ENCODE measurements at places on chromosomes 1 and 21.

DNA sequence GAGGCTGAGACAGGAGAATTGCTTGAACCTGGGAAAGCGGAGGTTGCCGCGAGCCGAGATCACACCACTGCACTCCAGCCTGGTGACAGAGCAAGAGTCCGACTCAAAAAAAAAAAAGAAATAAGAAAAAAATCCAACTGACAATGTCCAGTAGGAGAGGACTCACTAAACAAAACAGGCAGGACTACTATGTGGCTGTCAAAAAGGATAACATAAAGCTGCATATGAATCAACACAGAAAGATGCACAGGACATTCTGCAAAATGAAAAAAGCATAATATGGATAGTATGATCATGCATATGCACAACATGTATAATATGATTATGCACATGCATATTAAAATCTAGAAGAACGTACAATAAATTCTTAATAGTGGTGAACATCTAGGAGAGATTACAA, 80.7 kb downstream of the JAK1 start:
- no peak for DNase-seq

DNA sequence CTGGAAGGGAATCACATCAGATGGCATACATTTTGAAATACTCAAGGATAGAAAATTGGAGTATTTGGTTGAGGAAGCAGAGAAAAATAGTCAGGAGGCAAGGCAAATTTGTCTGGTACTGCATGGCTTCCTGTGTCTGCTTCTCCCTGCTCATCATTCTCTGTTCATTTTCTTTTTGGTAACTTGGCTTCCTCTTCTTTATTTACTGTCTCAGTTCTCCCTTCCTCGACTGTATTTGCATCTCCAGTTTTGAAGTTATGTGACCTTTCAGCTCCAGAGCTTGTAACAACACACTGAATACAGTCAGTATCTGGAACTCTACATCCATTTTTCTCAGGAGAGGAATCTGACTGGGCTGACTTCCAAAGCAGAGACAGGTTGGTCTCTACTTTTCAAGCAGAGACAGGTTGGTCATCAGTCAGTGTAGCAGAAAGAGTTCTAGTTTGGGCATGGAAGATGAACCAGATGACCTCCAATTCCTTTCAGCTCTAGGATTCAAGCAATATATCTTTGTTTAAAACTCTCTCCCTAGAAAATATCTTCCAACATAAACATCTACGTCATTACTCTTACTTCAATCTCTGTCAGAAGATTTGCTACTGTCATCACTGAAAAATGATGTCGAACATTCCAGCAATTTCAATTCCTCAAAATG, 571.2 kb downstream of the ADGRL2 start:
- no peak for DNase-seq

DNA sequence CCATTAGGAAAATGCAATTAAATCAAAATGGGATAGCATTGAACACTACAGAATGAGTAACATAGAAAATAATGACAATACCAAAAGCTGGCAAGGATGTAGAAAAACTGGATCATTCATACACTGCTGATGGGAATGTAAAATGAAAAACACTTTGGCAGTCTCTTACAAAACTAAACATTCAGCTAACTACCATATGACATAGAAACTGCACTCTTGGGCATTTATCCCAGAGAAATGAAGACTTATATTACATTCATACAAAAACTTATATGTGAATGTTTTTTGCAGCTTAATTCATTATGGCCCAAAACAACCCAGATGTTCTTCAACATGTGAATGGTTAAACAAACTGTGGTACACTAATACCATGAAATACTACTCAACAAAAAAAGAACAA, 66.4 kb downstream of the ANKRD13C start:
- no peak for DNase-seq

DNA sequence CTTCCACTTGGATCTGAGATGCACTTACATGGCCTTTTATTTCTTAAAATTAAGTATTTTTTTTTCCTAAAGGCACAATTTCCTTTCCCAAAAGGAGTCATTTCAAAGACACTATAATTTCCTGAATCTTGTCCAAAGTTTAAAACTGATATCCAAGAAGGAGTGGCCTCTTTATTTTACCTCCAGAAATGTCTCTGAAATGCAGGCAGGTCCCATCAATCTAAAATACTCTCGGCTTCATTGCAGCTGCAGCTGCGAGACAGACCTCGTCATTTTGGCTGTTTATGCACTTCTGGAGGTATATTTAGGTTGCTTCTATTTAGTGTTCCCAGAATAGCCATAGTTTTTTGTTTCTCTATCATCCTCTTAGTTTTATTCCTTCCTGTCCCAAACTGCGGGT, 172.7 kb upstream of the COA6 start:
- DNase-seq: no peak

GRCh38 chr21:33080776-33081175, 10.8 kb downstream of the OLIG1 start:
- no peak for DNase-seq

- DNase-seq: no peak
Observed at GRCh38 chr1:229709500-229710013, 83.5 kb downstream of the URB2 start.

GRCh38 chr1:166090244-166090643, 76.6 kb downstream of the FAM78B start:
- DNase-seq: no peak

- no peak for DNase-seq
Observed at GRCh38 chr21:32603131-32603530, 9.0 kb downstream of the CFAP298 start.

GRCh38 chr1:178311164-178311563, 185.6 kb downstream of the CLEC20A start:
- DNase-seq: no peak

DNA sequence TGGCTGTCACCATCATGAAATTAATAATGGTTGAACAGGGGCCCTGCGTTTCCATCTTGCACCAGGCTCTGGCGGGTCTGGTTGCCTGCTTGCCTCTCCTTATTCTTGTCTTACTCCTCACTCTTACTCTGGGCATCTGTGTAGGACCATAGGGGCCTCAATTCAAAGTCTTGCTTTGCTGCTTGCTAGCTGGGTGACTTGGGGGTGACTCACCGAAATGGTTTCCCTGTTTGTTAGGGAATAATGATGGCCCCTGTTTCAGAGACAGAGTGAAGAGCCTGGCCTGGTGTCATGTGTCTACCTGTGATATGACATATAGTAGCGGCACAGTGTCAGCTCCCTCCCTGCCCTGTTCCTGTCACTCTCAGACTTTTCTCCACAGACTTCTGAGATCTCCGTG, 24.6 kb downstream of the KCNC4 start:
- no peak for DNase-seq

DNA sequence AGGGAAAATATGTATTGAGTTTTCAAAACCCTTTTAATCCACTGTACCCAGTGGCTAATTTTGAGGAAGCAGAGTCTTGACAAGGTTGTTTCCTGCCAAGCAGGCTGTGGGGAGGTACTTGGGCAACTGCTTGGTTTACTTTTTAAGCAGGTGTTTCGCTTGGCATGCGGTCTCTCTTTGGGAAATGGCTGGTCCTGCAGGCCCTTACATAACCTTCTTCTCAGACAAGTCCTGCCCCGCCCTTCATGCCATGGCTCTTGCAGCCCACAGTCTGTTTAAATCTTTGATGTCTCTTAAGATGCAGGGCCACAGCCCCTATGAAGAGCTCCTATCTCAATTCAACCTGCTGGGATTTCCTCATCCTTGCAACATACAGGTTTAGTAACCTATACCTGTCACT, 36.0 kb upstream of the ABCD3 start:
- no peak for DNase-seq

DNA sequence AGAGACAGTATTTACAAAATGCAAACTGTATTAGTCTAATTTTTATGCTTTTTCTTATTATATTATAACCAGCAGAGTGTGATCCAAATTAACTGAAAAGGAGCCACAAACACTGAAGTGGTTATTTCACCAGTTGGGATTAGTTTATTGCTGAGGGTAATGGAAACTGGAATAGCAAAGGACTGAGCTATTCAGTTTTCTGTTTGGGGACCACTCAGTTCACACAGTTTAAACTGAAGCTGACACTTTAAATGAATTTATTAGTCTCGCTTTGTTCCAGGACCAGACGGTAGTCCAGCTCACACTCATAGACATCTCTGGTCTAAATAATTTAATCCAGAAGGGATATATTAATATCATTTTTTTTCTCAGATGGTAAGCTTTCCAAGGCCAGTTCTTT, 410.7 kb downstream of the LTN1 start:
- DNase-seq: no peak

DNA sequence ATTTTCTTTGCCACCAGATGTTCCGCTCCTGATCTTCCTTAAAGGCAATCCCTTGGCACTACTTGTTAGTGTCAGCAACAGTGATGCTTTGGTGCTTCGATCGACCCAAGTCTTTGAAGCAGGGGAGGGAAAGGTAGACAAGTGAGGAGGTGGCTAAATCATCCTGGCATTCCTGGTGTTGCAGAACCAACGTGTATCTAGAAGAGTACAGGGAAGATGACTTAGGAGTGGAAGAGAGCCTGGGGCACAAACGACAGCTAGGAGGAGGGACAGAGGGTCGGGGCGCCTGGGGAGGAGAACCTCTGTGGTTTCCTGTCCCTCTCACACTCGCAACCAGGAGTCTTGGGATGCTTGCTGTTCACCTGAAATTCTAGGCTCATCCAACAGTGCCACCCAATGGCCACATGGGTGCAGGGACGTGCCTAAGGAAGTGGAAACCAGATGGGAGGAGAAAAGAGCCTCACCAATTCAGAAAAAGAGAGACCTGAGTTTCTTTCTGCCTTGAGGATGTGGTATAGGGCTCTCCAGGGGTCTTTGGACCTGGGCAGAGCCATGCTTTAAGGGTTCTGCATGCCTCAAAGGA, 9.5 kb upstream of the KCNA2 start:
- DNase-seq: peak; percentile 82

DNA sequence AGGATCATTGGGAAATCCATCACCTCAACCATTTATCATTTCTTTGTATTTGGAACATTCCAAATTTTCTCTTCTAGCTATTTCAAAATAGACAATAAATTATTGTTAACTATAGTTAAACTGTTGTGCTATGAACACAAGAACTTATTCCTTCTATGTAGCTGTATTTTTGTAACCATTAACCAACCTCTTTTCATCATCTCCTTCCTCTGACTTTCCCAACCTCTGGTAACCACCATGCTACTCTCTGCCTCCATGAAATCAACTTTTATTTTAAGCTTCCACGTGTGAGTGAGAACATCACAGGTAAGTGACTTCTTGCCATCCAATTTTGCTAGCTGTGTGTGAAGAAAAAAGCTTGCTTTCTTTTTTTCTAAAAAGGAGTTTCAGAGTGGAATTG, 418 bp downstream of the IFI44L start:
- DNase-seq: no peak

GRCh38 chr21:44792702-44793591, 8.7 kb downstream of the UBE2G2 start:
- DNase-seq: peak; percentile 53

GRCh38 chr1:32337855-32338636, 2.0 kb upstream of the MARCKSL1 start:
- no peak for DNase-seq

- DNase-seq: no peak
Observed at GRCh38 chr1:236870721-236871120, 75.6 kb downstream of the MTR start.

GRCh38 chr1:184365699-184366098, 21.1 kb upstream of the C1orf21 start:
- no peak for DNase-seq

DNA sequence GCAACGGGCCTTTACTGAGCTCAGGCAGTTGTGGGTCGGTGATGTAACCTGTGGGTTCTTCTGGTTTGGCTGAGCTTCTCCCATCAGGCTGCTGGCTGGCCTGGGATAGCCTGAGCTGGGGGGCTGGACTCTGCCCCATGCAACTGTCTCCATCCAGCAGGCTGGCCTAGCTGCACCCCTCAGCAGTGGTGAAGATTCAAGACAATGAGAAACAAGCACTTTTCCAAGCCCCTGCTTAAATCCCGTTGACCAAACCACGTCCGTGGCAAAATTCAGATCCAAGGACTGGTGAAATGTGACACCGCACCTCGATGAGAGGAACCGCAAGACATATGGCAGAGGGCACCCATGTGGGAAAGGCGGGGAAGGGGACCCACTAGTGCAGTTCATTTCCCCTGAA, 25.6 kb downstream of the PRSS38 start:
- no peak for DNase-seq

DNA sequence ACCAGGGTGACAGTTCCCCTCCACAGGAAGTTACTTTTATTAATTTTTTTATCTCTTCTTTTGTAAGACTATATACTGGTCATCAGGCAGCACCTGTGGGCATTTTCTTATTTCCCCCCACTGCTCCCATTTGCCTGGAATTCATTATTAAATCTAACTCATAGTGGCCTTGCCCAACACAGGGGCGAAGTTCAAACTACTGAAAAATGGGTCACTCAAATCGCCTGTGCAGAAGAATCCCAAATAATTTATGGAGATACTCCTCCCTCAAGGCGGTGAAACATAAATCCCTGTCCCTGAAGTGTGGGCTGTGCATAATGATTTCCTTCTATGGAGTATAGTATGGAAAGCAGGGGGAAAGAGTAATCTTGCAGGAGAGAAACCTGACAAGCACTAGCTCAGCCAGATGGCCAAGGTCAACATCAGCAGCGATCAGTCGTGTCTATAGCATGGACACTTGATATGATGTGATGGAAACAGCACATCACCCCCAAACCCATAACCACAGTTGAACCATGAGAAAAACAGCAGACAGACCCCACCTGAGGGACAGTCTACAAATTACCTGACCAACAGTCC, 7.9 kb downstream of the CAMK2N1 start:
- DNase-seq: no peak

GRCh38 chr1:161304927-161305866, 4.6 kb downstream of the MPZ start:
- DNase-seq: no peak

GRCh38 chr1:30569384-30569783, 154.0 kb downstream of the MATN1 start:
- no peak for DNase-seq

- DNase-seq: no peak
Observed at GRCh38 chr1:210822932-210823331, 311.0 kb downstream of the KCNH1 start.

GRCh38 chr1:2543543-2544092, 12.6 kb upstream of the TNFRSF14 start:
- no peak for DNase-seq

GRCh38 chr1:48756683-48757316, 19.9 kb downstream of the BEND5 start:
- DNase-seq: no peak

DNA sequence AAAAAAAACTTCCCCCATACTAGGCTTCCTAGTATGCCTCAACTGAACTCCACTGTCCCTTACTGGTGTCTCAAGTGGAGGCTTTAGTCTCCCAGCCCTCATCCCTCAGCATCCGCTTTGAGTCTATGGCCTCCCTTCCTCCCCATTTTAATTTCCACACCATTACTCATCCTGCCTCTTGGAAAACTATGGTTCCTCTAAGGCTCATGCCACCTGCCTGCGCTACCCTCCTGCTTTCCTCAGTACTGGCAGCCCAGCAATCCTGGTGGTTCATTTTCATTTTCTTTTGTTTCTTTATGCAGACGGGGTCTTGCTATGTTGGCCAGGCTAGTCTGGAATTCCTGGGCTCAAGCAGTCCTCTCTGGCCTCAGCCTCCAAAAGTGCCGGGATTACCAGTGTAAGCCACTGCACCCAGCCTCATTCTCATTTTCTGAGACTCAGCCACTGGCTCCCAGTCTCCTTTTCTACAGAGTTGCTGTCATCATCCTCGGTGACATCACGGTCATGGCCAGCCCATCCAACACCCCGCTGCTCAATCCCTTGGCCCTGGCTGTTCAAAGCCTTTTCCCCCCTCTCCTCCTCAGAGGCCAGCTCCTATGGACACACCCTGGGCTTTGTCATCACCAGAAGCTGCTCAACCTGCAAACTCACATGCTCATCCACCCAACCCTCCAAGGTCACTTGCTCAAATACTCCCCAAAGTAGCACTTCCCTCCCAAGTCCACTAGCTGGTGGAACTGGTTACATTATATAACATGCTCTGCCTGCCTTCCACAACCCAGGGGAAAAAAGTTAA, 2.3 kb upstream of the PMVK start:
- DNase-seq: no peak

Measured in H4 (cell line).